GM06990 (cell line): ENCODE measurements at places on chromosomes 11 and 22.

DNA sequence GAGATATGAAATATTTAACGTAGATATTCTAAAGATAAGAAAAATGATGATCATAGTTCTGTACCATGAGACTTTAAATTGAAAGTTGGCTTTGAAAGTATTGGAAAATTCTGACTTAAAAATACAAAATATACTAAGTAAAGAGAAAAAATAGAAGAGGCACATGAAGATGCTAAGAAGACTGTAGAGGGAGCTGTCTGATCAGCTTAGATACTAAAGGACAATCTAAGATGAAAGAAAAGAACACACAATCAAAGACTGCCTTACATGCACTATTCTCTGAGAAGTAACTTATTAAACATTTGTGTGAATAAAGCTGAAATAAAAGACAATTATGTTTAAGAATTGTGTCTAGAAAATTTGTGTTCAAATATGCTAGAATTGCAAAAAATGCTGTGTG, 55.1 kb downstream of the RBMXL2 start:
- DNase-seq: no peak

DNA sequence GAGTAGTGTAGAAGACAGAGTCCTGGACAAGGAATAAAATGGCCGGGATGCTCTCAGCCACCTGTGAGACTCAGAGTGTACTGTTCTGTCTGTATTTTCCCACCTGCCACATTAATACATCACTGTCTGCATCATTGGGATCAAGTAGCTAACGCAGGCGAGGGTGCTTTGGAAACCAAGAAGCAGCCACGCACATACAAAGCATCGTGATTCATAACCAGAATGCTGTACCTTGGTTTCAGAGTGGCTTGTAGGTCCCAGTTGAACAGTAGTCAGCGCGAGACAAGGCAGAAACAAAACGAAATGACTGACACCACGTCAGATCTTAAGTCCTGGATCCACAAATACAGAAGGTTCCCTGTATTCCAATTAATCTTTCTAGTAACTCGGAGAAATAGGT, 198.3 kb downstream of the GRIK4 start:
- peak; percentile 79 for DNase-seq

DNA sequence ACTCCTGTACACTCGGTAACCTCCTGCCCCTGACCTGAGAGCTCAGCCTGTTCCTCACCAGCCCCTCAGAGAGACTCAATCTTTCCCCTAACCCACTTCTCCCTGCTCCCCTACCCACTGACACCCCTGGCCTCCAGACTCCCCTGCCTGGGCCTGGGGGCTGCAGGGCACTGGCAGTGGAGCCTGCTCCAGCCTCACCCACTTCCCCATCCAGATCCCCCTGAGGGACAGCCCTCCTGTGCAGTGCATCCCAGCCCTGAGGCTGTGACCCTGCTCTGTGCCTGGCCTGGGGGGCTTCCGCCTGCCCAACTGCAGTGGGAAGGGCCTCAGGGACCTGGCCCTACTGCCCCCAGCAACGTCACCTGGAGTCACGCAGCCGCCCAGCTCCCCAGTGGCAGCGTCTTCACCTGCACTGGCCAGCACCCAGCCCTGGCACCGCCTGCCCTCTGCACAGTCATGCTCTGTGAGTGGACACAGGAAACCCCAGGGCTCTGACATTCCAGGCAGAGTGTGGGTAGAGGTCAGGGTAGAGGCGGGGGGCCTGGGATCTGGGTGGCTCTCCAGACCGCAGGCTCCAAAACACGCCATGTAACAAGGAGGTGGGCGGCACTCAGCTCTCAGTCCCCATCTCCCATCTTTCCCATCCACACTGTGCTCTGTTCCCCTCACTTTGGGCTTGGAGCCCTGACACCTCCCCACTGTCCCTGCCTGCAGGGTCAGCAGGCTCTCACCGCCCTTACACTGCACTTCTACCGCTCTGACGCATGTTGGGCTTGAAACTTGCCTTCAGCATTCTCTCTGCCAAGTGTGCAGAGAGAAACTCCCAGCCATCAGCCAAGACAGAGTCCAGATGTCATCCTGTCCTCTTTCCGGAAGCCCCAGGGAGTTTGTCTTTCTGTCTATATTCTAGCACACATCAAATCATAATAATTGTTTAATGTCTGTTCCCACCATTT, 5.1 kb downstream of the VSIG10L2 start:
- DNase-seq: no peak

- no peak for DNase-seq
Measured at GRCh38 chr22:46355369-46355995, 20.0 kb downstream of the TRMU start.

DNA sequence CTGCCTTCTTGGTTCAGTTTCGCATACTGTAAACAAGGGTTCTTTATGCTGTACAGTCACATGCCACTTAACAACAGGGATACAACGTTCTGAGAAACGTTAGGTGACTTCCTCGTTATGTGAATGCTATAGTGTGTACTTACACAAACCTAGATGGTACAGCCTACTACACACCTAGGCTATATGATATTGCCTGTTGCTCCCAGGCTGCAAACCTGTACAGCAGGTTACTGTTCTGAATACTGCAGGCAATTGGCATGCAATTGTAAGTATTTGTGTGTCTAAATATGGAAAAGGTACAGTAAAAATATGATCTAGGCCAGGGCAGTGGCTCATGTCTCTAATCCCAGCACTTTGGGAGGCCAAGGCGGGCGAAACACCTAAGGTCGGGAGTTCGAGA, 85.7 kb upstream of the PRDM11 start:
- DNase-seq: no peak

DNA sequence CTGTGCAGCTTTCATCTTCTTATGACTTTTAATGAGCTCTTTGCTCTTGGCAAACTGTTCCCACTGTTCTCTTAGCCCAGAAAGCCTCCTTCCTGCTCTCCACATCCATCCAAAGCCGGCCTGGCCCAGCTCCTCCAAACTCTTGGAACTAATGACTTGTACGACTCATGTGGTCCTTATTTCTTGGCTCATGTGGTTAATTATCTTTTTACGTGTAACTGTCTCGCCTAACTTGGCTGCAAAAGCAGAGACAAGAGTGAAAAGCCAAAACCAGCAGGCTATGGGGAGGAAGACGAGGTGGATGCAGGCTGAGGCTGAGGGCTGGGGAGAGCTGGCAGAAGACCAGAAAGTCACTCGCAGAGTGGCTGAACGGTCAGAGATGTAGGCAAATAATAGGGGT, 5.5 kb downstream of the CSNK2A3 start:
- no peak for DNase-seq

DNA sequence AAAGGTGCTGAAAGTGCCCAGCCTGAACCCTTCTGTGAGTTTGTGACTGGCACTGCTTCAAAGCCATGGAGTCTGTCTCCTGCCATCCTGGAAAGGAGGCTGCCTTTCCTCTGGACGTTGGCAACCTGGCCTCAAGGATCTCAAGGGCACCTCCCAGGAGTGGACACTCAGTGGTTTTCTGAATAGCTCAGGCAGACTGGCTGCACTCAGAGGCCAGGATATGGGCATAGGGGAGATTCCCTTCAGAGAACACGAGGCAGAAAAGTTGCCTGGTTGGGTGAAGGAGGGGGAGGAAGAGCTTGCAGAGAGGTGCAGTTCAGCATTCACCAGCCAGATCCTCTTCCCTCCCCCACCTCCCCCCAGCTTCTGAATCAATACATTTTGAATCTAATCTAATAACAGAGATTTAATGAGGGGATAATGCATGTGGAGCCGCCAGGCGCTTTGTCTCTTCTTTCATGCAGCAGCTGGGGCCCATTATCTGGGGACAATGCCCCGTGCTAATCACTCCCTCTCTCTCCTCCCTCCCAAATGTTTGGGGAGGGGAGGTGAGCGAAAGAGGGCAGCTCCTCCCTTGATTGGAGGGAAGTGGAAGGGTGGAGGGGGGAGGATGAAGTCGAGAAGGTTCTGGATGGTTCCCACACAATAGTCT, 17.7 kb downstream of the HTR3A start:
- DNase-seq: no peak

DNA sequence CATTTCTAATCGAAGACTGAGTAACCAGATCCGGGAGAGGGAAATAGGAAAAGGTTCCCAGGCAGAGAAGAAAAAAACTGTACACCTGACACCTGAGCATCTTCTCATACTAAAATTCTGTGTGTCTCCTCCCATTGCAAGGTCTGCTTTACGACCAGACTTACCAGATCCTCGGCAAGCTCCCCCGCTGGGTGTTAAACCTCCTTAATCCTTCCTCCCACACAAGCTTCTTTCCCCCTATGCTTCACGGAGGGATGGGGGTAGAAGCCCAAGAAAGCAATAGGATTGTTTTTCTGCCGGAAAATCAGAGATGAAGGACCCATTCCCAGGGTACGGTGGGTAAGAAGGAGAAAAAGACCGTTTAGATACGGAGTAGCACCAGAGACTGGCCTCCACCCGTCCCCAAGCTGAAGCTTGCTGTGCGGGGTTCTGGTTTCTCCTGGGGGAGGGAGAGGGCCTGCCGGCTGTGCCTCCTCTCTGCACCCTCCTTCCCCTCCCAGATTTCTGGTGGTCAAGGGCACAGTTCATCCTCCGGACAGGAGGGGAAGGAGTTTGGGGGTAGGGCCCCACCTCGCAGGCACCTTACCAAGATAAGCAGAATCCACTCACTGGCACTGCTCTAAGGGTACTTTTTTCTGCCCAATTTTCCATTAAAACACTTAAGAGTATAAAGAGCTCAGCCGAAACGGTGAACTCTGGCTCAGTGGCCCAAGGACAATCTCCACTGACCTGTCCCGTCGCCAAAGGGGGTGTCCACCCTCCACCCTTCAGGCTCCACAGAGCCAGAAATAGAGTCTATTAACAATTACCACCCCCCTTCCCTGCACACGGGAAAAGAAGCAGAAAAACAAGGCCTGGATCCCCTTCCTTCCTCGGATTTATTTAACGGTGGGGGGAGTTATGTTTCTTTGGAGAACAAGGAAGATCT, 1.2 kb downstream of the TOB2 start:
- peak; percentile 34 for DNase-seq

- no peak for DNase-seq
Measured at GRCh38 chr11:8839306-8839956, 71.6 kb upstream of the AKIP1 start.

DNA sequence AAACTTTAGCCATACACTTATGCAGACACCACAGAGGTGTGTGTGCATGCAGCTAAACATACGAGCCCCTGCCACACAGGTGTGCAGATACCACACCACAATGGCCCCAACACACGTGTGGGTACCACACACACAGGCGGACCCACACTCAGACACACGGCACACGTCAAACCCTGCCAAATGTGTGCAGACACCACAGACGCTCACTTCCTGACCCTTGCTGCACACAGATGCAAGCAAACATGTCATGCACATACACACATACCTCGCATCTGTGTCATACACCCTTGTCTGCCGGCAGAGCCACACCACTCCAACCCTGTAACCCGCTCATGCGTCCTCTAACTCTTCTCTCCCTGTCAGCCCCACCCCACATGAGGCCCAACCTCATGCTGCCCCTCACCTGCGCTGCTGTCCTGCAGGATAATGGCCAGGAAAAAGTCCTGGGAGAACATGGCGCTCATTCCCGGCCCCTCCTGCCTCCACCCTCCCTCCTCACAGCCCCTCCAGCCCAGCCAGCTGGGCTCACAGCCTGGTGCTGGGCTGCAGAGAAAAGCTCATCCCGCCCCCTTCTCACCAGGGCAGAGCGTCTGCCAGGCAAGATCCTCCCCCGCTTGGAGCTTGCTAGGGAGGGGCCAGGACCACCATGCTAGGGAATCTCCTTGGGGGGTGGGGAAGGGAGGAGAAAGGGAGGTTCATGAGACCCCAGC, 14.2 kb downstream of the SMPD1 start:
- no peak for DNase-seq

- DNase-seq: no peak
Measured at GRCh38 chr11:14520747-14521151, 563 bp upstream of the PSMA1 start.

GRCh38 chr11:126628790-126629621, 273.5 kb downstream of the ST3GAL4 start:
- no peak for DNase-seq

DNA sequence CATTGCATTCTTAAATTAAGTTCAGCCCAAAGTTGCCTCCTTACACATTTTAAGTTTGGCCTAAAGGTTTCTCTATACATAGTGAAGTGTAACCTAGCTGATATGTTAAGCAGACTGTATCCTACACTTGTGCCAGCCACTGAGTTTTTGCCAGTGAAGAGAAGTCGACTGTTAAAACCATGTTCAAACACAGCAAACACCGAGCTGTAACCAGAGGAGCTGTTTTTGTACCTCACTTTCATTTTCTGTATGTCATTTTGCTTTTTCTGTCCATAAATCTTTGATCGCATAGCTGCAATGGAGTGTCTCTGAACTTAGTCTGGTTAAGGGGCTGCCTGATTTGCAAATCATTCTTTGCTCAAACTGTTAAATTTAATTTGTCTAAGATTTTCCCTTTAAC, 403.7 kb downstream of the LUZP2 start:
- no peak for DNase-seq

DNA sequence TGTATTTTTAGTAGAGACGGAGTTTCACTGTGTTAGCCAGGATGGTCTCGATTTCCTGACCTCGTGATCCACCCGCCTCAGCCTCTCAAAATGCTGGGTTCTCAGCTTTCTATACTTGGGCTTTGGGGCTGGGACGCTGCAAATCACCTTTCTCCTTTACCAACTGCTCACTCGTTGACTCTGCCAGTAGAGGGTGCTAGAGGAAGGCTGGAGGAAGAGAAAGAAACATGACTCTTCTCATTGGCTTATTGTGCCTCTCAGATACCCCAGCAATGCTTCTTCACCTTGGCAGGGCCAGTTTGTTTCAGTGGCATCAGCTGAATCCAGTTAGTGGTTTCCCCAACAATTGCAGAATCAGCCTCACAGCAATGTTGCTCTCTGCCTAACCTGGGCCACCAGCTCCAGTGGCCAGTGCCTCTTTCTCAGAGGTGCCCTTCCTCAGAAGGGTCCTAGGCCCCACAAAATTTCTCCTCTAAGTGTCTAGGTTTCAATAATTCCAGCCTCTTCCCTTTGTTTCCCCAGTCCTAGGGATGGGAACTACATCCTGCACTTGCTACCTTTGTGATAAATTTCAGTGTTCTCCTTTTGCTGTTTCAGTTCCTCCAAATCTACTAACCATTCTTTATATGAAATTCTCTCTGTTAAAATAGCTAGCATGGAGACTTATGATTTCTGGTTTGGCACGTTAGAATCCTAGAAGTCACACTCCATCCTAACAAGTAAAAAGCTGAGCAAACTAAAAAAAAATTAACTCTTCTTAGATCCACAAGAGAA, 71.5 kb upstream of the VSTM5 start:
- peak; percentile 7 for DNase-seq

DNA sequence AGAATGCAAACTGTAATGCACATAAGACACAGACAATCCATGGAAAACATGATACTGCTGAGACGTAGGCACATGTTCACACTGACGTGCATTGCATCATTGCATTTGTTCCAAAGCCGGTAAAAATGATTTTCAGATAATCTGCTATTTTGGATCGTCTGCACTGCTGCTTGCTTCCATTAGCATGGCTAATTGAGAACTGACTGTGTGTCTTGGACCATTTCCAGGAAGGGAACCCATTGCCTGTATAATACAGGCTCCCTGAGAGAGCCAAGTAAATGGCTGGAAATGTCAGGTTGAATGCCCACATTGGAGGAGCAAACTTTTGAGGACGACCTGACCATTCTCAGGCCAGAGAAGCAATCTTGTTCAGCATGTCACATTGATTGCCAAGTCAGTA, 304.8 kb downstream of the ST3GAL4 start:
- DNase-seq: no peak
